ENCODE measurements at places on chromosomes 6 and 20. TPM values are rescaled to one million over a fixed set of nuclear protein-coding genes. Genes with fewer than 3 reads are reported as not detected.

Gene EBF4
- 0.64 TPM for total RNA-seq

Gene RSPO3
- total RNA-seq = not detected

Gene PTGIS
- total RNA-seq = 0.40 TPM

Gene MCHR2
- total RNA-seq = not detected

Gene SLC22A7
- not detected for total RNA-seq

Gene PROCR
- total RNA-seq = 0.35 TPM

Gene MRPS10
- 27.9 TPM for total RNA-seq

Gene HLA-DQB2
- 1.8 TPM for total RNA-seq
